ENCODE measurements at places on chromosomes 5 and 9.

DNA sequence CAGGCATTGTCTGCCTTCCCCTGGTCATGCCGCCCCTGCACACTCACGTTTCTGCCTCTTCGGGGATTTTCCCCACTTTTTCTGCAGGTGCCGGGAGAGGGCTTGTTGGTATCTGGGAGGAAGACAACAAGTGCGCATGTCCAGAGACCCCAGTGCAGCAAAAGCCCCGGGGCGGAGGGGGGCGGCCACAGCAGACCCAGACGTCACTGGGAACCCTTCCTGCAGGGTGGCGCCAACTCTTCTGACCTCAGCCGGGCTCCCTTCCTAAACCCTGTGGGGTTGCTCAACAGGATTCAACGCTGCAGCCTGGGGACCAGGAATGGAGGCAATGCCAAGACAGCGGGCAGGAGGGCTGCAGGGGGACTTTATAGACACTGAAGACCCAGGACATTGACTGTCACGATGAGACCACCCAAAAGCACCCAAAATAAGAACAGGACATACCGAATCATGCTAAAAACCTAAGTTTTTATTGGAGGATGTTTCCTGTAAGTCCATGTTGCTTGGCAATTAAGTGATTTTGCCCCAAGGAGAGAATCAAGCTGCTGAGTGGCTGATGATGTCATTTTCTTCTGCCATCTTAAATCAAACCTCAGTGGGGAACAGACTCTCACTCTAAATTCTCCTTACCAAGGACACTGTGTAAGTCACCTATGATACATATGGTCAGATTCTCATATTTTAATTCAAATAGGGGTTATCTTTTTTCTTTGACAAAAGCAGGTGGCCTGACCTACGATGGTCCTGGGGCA is 62.9 kb upstream of the SIMC1 start:
- no peaks in the 10 kb centered on the region for H3K27me3 ChIP-seq
- H3K4me3 ChIP-seq: no peak overlapping the region
- DNase-seq: no peak
- H3K27ac ChIP-seq: no peak overlapping the region

- H3K4me1 ChIP-seq: peaks cover 4% of the 10 kb centered on the region
- no peak for DNase-seq
- no peaks in the 10 kb centered on the region for H3K36me3 ChIP-seq
- H3K27me3 ChIP-seq: no peaks in the 10 kb centered on the region
Measured at GRCh38 chr5:41519801-41520200, 9.4 kb upstream of the PLCXD3 start.

GRCh38 chr9:75739884-75740611 is 150.4 kb upstream of the PCSK5 start:
- H3K27ac ChIP-seq: no peak overlapping the region
- DNase-seq: no peak
- H3K27me3 ChIP-seq: no peaks in the 10 kb centered on the region
- H3K4me3 ChIP-seq: no peak overlapping the region

DNA sequence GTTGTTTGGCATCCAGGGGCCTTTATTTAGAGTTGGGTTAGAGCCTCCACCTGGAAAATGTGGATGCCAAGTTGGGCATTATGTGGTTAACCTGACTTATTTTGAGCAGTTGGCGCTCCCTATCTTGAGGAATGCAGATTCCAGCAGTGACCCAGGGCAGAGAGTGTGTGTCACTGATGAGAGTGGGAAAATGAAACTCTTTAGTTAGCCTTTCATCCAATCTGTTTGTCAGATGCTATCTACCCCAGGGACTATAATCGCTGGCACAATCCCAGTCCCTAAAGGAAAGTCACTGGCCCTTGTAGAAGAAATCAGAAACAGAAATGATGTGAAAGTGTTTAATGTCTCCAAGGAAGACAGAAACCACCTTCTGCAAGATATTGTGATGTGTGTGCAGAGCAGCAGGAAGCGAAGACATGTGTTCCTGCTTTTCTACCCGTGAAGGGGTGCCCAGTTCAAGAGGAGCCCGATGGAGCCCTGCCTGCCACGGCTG is 10.2 kb upstream of the STING1 start:
- DNase-seq: no peak
- no peak overlapping the region for H3K4me3 ChIP-seq
- no peaks in the 10 kb centered on the region for H3K4me1 ChIP-seq
- H3K27me3 ChIP-seq: no peaks in the 10 kb centered on the region
- no peak overlapping the region for H3K27ac ChIP-seq

GRCh38 chr9:134631881-134632280 is 9.7 kb upstream of the COL5A1 start:
- no peak for DNase-seq
- H3K36me3 ChIP-seq: no peaks in the 10 kb centered on the region
- no peak overlapping the region for H3K27ac ChIP-seq
- H3K27me3 ChIP-seq: no peaks in the 10 kb centered on the region

GRCh38 chr9:124291801-124292396 is 34.1 kb downstream of the NEK6 start:
- DNase-seq: no peak
- H3K36me3 ChIP-seq: no peaks in the 10 kb centered on the region
- H3K27ac ChIP-seq: no peak overlapping the region

- H3K4me1 ChIP-seq: no peaks in the 10 kb centered on the region
- H3K36me3 ChIP-seq: peaks cover 15% of the 10 kb centered on the region
- no peaks in the 10 kb centered on the region for H3K27me3 ChIP-seq
- no peak overlapping the region for H3K4me3 ChIP-seq
- no peak for DNase-seq
Measured at GRCh38 chr9:134800791-134801339, 79.7 kb upstream of the FCN2 start.

DNA sequence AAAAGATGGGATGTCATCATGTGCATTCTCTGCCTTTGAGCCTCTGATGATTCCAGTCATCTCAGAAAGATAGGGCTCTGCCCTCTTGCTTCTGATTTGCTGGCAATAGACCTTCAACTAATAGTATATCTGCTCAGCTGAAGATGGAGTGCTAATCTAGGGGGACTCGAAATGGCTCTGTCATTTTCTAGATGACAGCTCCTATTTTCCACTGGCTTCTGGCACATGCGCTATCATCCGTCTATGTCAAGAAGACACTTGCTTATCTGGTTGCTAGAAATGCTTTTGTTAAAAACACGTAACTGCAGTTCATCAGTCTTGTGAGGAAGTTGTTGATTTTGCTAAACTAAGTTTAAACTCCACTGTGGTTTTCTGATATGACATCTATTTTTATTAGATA is 265.5 kb upstream of the ZNF608 start:
- no peak overlapping the region for H3K27ac ChIP-seq
- no peak overlapping the region for H3K4me3 ChIP-seq
- no peaks in the 10 kb centered on the region for H3K4me1 ChIP-seq
- no peaks in the 10 kb centered on the region for H3K27me3 ChIP-seq
- no peak for DNase-seq

- H3K4me1 ChIP-seq: no peaks in the 10 kb centered on the region
- no peaks in the 10 kb centered on the region for H3K36me3 ChIP-seq
- no peaks in the 10 kb centered on the region for H3K27me3 ChIP-seq
- no peak overlapping the region for H3K4me3 ChIP-seq
- no peak for DNase-seq
Measured at GRCh38 chr5:168171901-168172759, 119.3 kb upstream of the WWC1 start.

GRCh38 chr5:134439210-134439654 is 27.6 kb upstream of the CDKN2AIPNL start:
- no peaks in the 10 kb centered on the region for H3K27me3 ChIP-seq
- H3K27ac ChIP-seq: no peak overlapping the region
- DNase-seq: peak; percentile 93
- no peaks in the 10 kb centered on the region for H3K4me1 ChIP-seq

DNA sequence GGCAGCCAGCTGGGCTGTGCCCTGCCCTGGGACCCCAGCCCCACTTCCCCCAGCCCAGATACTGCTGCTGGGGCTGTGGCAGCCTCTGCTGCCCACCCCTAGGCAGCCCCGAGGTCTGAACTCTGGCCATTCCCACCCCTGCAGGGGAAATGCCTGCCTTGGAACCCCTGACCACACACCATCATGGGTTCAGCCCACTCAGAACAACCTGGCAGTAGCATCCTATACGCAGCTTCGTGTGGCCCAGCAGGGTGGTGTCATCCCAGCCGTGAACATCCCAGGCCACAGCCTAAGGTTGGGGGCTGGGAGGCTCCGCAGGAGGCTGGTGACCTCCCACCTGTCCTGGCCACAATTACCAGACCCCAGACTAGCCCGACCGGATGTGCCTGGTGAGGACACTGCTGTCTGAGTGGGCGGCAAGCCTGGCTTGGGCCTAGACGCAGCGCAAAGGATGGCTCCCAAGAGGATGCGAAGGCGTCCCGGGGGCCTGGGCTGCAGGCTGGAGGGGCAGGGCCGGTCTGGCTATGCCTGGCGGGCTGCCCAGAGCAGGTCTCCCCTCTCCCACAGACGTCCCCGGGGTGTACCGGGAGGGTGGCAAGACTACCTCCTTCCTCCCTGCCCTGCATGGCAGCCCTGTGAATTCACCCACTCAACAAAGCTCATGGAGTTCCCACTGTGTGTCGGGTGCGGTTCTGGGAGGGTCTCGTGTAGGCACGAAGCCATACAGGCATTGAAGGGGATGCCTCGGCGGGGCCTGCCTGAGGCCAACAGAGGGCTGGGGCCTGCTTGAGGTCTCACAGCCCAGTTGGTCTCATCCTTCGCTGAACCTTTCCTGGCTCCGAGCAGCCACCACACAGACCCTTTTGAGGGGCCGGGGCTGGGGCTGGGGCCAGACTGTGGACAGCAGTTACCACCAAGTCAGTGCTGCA is 1.5 kb upstream of the SLC34A3 start:
- H3K27ac ChIP-seq: no peak overlapping the region
- no peaks in the 10 kb centered on the region for H3K4me1 ChIP-seq
- no peak overlapping the region for H3K4me3 ChIP-seq
- no peak for DNase-seq
- H3K36me3 ChIP-seq: no peaks in the 10 kb centered on the region
- H3K27me3 ChIP-seq: no peaks in the 10 kb centered on the region

DNA sequence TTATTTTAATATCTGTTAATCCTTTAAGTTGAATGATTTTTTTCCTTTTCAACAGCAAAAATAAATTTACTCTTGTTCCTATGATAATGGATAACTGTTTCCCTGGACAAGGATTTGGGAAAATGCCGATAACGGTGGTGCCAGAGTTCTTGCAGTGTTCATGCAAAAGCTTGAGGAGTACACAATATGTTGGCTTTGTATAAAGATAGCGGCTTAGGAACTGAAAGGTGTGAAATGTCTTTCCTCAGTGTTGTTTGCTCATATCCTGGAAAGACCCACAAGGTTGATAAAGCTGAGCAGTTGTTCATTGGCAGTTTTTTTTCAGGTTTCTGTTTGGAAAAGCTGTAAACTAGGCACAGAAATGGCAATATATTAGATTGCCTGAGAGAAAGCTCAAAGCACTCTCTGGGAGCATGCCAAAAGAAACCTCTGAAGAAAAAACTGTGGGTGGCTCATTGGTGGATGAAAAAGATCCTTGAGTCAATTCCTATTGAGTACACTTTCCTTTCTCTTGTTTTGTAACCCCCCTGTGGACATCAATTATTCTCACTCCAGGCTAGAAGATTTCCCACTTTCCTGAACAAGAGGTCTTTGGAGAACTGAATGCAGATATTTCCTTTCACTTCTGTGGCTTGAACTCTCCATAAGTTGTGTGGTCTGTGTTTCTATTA is 117.2 kb upstream of the RGMB start:
- DNase-seq: peak; percentile 60
- H3K4me3 ChIP-seq: no peak overlapping the region
- no peaks in the 10 kb centered on the region for H3K27me3 ChIP-seq

- no peak for DNase-seq
- no peak overlapping the region for H3K27ac ChIP-seq
- no peak overlapping the region for H3K4me3 ChIP-seq
- no peaks in the 10 kb centered on the region for H3K4me1 ChIP-seq
- H3K36me3 ChIP-seq: no peaks in the 10 kb centered on the region
- peaks cover 2% of the 10 kb centered on the region for H3K27me3 ChIP-seq
Measured at GRCh38 chr5:376799-377325, 55.3 kb downstream of the AHRR start.

- H3K4me3 ChIP-seq: no peak overlapping the region
- DNase-seq: no peak
- no peaks in the 10 kb centered on the region for H3K27me3 ChIP-seq
- H3K36me3 ChIP-seq: peaks cover 11% of the 10 kb centered on the region
- no peaks in the 10 kb centered on the region for H3K4me1 ChIP-seq
Measured at GRCh38 chr5:176906126-176906525, 7.0 kb upstream of the HK3 start.

DNA sequence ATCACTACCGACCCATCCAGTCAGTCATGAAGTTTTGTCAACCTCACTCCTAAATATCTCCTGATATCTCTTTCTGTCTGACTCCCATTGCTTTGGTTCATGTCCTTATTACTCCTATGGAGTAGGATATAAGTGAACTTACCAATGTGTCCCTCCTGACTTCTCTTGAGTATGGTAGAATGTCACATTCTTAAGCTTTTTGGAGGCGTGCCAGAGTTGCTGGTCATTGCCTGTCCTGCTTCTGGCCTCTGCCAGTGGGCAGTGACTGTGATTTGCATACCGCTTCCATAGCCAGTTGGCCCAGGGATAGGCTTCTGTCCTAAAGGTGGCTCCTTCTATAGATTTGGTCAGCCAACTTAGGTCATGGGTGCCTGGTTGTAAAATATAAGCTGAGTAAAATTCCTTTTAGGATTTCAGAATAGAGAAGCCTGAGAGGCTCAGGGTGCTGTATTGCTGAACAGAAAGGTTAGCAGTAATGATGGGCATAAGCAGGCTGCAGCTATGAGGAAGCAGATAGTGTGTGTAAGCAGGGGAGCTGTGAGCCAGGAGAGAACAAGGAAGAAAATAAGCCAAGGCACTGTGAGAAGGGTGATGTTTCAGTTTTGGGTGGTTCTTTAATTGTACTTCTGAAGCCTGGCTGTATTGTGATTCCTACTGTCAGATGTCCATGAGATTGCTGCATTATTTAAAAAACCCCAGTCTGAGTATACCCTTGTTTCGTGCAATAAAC is 16.1 kb upstream of the MARCHF3 start:
- no peaks in the 10 kb centered on the region for H3K36me3 ChIP-seq
- H3K27ac ChIP-seq: no peak overlapping the region
- H3K4me1 ChIP-seq: no peaks in the 10 kb centered on the region
- no peaks in the 10 kb centered on the region for H3K27me3 ChIP-seq
- DNase-seq: no peak

DNA sequence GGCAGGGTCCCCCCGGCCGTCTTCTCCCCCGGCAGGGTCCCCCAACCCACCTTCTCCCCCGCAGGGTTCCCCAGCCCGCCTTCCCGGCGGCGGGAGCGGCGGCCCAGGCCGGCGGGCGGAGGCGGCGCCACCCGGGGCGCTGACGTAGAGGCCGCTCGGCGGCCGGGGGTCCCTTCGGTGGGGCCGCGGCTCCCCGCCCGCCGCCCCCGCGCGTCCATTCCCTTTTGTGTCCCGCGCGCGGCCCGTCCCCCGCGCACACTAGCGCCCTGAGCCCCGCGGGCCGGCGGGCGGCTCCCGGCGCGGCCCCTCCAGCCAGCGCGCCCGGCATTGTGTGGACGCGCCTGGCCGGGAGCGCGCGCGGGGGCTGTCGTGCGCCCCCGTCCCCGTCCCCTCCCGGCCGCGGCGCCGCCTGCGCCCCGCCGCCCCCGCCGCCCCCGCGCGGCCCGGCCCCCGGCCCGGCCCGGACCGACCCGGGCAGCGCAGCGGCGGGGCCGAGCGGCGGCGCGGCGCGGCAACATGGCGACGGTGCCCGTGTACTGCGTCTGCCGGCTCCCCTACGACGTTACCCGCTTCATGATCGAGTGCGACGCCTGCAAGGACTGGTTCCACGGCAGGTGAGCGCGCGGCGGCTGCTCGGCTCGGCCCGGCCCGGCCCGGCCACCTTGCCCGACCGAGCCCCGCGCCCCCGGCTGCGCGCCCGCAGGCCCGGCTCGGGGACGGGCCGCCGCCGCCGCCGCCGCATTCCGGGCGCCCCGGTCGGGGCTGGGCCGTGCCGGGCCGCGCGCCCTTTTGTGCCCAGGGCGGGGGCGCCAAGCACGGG is at the start of gene PHF2:
Gene PHF2 (plus strand): TSS at position 327 of the 820 bp plus-strand sequence. CDS start 190 bp downstream, at position 517.
- peak; percentile 19 for DNase-seq
- peaks cover 5% of the 10 kb centered on the region for H3K4me1 ChIP-seq
- H3K27me3 ChIP-seq: no peaks in the 10 kb centered on the region
- no peaks in the 10 kb centered on the region for H3K36me3 ChIP-seq
- peak within 1 kb of the TSS; percentile 61 for H3K4me3 ChIP-seq

All from mesendoderm (in vitro differentiated cells).